ENCODE measurements at places on chromosomes 16 and 17.

DNA sequence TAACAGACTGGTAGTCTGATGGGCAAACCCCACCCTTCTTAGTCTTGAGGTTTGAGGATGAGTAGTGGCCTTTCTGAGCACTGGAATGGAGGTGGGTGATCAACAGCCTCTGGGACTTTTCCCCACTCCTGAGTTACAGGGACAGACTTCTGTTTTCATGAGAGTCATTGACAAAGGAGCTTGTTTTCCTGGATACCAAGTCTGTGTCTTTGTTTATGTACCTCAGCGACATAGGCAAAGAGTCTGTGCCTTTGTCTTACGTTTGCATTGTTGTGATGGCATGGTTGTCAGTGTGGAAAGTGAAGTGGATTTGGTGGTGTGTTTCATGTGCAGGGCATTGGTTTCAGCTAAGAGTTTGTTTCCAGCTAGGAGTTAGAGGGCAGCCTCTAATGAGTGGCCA lies 17.5 kb downstream of the EPN2 start:
- no peak for DNase-seq

DNA sequence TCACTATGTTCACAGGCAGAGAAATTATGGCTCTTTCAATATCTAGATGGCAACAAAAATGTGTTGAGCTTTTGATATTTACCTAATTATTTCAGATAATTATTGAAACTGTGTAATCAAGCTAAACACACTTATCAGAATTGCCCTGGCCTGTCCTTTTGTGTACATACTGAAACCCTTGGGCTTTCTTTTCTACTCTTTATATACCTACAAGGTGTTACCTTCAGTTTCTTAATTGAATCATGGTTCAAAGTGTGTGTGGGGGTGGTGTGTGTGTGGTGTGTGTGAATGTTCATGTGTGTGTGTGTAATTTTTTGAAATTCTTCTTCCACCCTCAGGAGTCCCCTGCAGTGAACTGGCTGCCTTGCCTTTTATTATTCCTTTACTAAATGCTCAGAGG lies 506.8 kb upstream of the SOX9 start:
- peak; percentile 54 for DNase-seq

DNA sequence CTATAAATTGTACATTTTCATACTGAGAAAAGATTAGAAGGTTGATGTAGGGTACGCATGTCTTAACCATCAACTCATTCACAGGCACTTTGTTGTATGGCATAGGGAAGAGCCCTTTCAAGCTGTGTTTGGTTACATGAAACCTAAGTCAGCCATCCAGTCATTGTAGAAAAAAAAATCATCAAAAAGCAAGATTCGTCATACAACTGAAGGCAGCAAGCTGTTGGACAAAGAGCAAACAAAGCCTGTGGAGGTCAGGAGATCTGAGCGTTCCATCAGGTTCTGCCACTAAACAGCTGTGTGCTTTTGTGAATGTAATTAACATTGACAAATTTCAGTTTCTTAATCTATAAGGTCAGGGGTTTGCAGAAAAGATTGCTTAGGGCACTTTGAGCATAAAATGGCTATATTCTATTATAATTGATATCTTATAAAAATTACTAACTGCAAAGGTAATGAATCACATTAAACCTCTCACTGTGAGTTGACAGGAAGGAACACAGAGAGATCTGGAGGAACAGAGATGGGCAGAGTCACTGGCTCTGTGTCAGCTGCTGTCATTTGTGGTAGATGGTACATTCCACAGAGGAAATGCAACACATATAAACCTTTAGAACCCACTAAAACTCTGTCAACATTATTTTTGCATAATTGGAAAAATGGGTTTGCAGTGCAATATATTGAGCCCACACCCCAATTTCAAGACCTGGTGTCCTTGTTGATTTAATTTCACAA lies 66.3 kb upstream of the MYOCD start:
- DNase-seq: no peak

DNA sequence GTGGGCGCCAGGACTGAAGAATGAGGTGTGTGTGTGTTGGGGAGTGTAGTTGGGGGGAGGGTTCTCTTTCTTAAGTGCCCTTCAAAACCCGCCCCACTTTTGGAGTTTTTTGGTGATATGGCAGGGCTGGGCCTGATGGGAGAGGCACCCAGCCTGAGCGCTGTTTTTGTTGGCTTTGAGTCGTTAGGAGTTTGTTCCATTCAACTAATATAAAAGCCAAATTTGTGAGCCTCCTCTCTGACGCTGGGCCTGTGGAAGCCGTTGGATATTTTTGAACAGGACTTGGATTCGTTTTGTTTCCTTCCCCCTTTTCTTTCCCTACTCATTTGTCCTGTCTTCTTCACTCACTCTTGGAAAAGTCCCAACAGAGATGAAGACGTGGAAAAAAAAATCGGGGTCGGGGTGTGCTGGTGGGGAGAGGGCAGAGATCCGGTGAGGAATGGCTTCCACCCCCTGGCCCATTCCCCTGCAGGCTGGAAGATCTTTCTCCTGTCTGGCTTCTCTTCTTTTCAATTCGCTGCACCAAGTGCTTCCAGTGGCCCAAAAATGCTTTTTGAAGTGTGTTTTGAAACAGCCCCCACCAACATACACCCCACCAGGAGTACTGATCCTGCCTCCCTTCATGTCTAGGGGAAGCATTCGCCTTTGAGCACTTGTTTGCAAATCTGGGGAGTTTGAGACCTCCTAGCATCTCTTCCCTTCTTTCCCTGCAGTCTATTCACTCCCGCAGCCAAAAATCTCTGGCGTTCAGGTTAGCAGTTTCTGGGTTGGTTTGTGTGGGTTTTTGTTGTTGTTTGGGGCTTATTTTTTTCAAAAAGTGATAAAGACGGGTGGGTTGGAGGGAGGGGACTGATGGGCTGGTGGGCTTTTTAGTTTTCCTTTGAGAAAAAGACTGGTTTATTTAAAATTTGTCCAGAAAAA lies 2.6 kb downstream of the FZD2 start:
- DNase-seq: no peak

- no peak for DNase-seq
Observed at GRCh38 chr17:47708312-47708863, 14.4 kb downstream of the TBKBP1 start.

GRCh38 chr17:8959312-8959918 lies 6.1 kb downstream of the PIK3R5 start:
- DNase-seq: no peak

DNA sequence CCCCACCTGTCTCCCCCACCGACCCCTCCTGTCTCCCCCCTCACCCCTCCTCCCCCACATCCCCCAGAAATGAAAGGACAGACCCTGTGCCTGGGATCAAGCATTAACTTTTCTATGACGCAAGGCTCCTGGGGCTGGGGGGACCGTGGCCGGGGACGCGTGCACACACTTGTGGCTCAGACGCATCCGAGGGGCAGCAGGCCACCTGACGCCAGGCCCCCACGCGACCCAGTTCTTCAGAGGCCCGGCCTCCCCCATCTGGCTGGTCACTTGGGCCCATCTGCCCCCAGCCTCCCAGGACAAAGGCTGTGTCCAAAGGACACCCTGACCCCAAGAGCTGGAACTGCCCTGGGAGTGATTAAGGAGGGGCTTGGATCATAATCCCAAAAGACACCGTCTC lies 14.0 kb upstream of the PVALEF start:
- DNase-seq: no peak

- DNase-seq: no peak
Observed at GRCh38 chr16:13289515-13289914, 388.1 kb downstream of the SHISA9 start.

- DNase-seq: no peak
Observed at GRCh38 chr17:6701719-6702118, 11.4 kb downstream of the SLC13A5 start.

DNA sequence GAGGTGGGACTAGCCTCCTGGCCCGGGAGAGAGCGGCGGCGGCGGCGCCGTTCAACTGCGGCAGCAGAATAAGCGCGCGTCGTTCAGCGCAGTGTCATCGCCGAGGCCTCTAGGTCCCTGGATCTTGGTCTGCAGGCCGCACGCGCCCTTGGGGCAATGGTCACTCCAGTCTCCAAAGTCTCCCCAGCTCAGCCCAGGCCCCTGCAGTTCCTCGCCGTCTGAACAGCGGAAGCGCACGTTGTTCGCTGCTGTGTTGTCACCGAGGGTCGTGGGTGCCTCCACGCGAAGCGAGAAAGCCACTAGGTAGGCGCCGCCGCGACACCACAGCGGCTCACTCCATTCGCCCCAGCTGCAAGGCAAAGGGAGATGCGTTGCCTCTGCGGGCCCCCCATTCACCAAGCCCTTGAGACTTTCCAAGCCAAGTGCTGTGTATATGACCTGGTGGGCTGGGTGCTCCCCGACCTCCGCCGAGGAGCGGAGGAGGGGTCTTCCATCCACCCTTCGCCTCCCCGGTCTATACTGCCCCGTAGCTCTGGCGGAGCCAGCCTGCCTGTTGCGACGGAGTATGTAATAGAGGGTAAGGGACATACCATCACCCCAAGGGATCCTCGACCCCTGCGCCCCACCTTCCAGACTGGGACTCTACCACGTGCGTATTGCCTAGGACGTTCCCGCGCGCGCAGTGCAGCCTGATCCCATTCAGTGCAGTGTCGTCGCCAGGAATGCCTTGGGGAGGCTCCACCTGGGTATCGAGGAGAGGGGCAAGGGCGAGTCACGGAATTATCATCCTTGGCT lies 656 bp downstream of the VMO1 start:
- DNase-seq: no peak

- DNase-seq: no peak
Observed at GRCh38 chr16:89152831-89153700, 18.5 kb upstream of the CDH15 start.

- DNase-seq: no peak
Observed at GRCh38 chr17:38596651-38597050, 9.1 kb downstream of the SRCIN1 start.

DNA sequence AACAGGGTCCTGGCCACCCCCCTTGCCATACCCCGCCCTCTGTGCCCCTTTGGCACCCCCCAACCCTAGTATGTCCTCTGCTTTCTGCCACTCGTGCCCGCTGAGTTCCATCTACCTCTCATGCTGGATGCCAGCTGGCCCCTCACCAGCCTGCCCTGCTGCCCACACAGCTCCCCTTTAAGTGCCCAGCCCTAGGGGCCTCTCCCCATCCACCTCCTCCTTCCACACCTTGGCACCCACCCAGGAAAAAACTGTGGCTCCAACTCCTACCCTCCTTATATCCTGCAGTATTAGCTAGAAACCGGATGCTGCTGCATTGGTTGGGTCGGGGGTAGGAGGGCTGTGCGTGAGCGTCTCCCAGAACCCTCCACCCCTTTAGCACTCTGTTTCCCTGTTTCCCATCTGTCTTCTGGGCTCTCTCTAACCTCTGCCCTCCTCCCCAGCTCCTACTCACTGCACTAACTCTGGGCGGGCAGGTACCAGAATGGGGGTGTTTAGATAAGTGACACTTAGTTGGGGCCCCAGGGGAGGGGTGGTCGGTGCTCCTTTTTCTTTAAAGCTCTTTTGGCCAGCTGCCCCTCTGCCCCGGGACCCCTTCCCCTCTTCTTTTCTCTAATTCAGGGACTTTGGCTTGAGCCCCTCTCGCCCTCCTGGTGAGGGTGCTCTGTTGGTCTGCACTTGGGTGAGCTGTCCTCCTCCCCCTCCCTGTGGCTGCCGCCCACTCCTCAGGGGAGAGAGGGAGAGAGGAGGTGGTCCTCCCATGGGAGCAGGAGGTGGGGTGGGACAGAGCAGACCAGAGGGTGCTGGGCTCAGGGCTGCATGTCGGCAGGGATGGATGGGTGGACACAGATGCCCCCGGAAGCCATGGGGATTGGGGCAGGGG lies 9.9 kb downstream of the NR1D1 start:
- DNase-seq: no peak

DNA sequence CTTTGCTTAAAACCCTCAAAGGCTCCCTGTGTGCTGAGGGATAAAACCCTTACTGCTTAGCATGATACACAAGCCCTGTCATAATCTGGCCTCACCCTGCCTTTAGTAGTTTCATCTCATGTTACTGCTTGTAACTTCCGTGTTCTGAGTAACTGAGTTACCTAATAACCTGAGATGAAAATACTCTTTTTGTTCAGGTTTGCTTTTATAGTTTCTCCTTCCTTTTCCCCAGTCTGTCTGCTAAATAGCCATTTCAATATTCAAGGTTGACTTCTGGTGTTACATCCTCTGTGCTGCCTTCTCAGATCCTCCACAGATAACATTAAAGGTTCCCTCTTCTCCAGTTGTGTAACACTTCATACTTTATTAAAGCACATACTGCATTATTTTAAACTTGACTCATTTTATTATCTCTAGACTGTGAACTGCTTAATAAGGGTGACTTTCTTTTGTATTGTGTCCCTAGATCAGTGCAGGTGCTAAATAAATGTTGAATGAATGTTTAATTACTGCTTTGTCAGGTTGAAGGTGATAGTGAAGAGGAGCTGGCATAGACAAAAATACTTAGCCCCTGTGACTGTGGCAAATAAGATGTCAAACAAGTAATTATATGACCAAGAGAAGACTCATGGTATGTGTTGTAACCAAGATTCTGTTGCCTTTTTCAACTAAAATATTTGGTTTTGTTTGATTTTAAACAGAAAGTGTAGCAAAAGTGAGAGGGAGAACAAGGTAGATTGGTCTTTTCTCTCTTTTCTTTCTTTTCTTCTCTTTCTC lies 47.8 kb downstream of the NFAT5 start:
- no peak for DNase-seq

DNA sequence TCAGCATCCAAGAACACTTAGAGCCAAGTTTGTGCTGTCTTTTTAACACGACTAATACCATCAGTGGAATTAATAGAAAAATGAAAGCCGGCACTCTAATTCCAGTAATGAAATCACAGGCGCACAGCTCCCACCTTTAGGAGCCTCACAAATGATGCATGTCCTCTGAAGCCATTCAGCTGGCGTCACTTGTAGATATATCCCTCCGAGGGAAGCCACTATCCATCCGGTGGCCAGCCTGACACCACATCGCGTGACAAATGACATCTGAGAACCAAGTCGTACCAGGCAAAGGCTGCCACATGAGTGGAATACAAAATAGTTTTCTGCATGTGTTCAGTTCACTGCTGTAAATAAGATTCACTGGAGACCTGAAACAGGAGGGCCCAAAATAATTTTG lies 205.6 kb downstream of the GRIN2A start:
- no peak for DNase-seq

- no peak for DNase-seq
Observed at GRCh38 chr17:51617986-51618385, 357.6 kb downstream of the UTP18 start.

GRCh38 chr16:47984669-47985068 lies 171.1 kb downstream of the ABCC12 start:
- no peak for DNase-seq

- DNase-seq: no peak
Observed at GRCh38 chr16:85262558-85263238, 150.4 kb upstream of the CIBAR2 start.

- no peak for DNase-seq
Observed at GRCh38 chr16:81816351-81816750, 37.3 kb downstream of the PLCG2 start.

DNA sequence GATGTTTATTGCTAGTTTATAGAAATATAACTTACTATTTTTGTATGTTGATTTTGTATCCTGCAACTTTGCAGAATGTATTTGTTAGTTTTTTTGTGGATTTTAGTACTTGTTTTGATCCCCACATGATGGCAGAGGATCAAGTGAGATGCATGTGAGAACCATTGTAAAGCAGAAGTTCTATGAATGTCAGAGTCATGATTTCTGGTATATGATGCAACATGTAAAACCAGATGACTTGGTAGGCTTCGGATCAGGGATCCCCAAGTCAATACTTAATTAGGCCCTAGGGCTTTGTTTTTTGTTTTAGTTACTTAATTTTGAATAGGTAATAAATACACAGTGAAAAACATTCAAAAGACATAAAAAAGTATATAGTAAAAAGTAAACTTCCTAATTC lies 45.8 kb downstream of the ESRP2 start:
- no peak for DNase-seq

Measured in NCI-H1105 treated with DMSO at 0.1 percent for 48 hours (cell line).